ENCODE measurements at places on chromosomes 4 and X.

DNA sequence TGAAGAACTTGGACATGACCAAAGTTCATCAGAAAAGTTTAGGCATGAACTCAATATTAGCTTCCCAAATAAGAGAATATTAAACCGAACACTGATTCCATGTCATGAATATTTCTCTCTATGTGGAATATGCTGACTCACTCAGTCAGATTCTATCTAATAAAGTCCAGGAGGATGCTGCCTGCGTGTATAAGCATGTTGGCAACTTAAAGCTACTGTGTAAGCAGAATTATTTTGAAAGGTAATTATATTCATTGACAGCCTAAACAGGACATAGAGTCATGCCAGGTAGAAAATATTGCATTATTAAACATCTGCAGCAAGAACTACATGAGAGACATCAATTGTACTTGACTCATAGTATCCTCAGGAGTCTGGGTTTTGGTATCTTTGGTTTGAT, 367.9 kb upstream of the SPOCK3 start:
- DNase-seq = no peak

GRCh38 chrX:68669871-68670270, 22.4 kb downstream of the STARD8 start:
- no peak for DNase-seq

GRCh38 chr4:53459548-53459947, 82.1 kb downstream of the FIP1L1 start:
- DNase-seq = no peak

- no peak for DNase-seq
Observed at GRCh38 chrX:3550160-3550751, 163.2 kb downstream of the PRKX start.

DNA sequence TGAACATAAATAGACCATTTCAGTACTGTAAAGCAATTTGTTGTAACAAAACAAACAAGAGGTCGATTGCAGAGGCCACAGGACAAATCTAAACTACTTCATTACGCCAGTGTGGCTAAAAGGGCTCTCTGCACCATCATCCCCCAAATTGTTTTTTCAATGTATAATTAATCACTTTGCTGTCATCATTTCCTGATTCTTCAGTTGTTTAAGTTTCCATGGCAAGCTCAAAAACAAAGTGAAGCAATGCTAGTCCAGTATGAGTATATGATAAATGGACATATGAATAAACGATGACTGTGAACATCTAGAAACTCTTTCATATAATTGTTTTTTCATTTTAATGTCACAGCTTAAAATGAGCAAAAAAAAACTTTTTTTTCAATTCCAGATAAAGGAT, 235.4 kb upstream of the FGF13 start:
- DNase-seq = no peak

DNA sequence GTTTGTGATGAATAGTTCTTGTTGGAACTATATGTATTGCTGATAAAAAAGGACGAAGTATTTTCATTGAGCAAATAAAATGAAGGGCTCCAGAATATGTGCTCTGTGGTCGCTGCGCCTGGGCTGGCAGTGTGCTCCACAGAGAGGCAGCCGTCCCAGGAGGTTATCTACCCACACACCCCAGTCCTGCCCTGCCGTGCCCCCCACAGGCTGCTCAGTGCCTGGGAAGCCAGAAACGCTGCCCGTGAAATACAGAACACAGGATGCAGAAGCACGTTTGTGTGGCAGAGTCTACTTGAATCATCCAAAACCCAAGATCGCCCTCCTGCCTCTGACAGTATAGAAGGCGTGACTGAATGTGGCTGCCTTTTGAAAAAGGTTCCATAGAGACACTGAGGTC, 1.4 kb downstream of the CLDN22 start:
- DNase-seq = no peak

- peak; percentile 40 for DNase-seq
Observed at GRCh38 chr4:101169044-101170014, 178.0 kb downstream of the PPP3CA start.

- no peak for DNase-seq
Observed at GRCh38 chr4:48193096-48193836, 59.2 kb upstream of the TXK start.

GRCh38 chrX:16319929-16320328, 152.6 kb downstream of the MAGEB17 start:
- no peak for DNase-seq

- no peak for DNase-seq
Observed at GRCh38 chrX:82370978-82371646, 1137.0 kb upstream of the POU3F4 start.

- no peak for DNase-seq
Observed at GRCh38 chr4:55834086-55834795, 14.7 kb downstream of the EXOC1L start.

DNA sequence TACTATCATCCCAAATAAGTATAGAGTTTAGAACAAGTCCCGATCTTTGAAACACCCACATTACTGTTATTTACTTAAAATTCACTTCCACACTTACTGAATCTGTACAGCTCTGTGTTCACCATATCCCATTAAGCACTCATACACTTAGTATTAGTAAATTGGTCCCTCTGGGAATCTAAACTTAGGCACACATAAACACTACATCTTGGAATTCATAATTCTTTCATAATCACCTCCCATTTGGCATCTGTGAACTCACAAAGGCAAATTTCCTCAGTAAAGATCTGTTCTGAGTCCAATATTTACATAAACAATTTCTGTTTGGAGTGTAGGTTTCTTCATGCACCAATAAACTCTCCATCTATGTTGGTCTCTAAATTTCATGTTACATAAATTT, 52.6 kb upstream of the PPARGC1A start:
- DNase-seq = no peak

- DNase-seq = no peak
Observed at GRCh38 chr4:161850631-161851030, 313.2 kb downstream of the FSTL5 start.

GRCh38 chr4:148109216-148109615, 333.0 kb downstream of the NR3C2 start:
- no peak for DNase-seq

- DNase-seq = no peak
Observed at GRCh38 chr4:1196421-1197183, 24.2 kb upstream of the SPON2 start.

GRCh38 chr4:29295280-29295679, 1424.9 kb upstream of the PCDH7 start:
- DNase-seq = no peak

DNA sequence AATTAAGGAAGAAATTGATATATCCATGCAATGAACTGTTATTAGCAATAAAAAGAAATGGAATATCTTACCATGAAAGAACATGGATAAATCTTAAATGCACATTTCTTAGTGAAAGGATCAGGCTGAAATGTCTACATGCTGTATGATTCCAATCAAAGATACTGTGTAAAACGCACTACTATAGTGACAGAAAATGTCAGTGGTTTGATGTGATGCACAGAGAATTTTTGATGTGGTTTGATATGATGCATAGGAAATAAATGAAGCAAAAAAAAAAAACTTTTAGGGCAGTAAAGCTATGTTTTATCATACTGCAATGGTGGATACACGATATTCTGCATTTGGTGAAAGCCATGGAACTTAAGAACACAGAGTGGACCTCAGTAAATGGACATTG, 547.6 kb downstream of the GABRG1 start:
- no peak for DNase-seq

DNA sequence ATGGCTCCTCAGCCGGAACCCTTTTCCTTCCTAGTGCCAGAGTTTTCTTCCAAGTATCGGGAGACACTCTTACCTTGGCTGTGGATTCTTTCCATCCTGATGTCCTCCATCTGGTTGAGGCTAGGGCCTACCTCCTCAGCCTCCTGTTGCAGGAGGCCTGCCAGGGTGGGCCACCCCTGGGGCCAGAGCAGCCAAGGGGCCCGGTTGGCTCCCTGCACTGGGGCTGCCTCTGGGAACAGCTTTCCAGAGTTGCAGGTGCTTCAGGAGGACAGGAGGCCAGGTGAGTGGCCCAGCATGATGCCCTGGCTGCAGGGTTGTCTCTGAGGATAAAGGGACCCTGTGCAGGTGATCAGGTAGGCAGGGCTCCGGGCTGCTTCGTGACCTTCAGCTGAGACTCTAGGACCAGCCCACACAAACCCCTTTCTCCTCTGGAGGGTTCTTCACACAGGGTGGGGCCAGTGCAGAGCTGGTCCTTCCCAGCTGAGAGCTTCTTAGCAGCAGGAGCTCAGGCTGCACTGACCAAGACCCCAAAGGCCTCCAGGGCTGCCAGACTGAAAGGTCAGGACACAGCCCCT, 5.3 kb upstream of the GPR78 start:
- DNase-seq = no peak

DNA sequence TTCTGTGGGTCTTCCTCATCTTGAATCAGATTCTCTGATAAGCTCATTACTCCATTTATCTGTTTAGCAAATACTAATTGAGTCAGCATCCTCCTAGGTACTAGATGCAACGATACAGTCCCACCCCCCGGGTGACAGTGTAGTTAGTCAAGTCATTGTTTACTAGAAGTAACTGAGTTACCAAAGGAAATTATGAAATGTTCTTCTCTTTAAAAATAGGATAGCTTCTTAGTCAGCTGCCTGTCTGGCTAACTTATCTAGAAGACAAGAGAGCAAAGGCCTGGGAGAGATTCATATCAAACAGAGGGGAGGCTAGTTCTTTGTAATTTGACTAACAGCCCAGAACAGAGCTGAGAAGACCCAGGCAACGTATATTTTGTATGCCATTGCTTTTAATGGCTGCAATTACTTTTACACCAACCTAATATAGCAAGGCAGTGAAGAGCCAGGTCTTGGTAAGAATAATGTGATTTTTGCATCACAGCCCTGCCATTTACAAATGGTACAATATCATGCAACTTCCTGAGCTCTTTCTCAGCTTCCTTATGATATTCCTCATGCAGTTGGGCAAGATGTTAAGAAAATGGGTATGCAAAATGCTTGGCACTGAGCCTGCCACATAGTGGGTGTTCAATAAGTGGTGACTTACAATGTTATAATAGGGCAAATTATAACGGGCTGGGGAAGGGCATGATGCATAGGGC, 149.9 kb downstream of the CHIC2 start:
- no peak for DNase-seq

- DNase-seq = no peak
Observed at GRCh38 chr4:139207873-139208403, 30.9 kb upstream of the ELF2 start.

GRCh38 chr4:1239141-1239949, 9.6 kb downstream of the CTBP1 start:
- no peak for DNase-seq

- no peak for DNase-seq
Observed at GRCh38 chrX:103800318-103800717, 23.7 kb downstream of the PLP1 start.

- no peak for DNase-seq
Observed at GRCh38 chr4:156442912-156443311, 489.2 kb upstream of the CTSO start.

- DNase-seq = no peak
Observed at GRCh38 chrX:28610746-28611145, 23.5 kb downstream of the IL1RAPL1 start.

- no peak for DNase-seq
Observed at GRCh38 chrX:100994352-100995281, 25.1 kb downstream of the ARL13A start.

GRCh38 chr4:147831551-147832171, 99.8 kb downstream of the ARHGAP10 start:
- DNase-seq = no peak

DNA sequence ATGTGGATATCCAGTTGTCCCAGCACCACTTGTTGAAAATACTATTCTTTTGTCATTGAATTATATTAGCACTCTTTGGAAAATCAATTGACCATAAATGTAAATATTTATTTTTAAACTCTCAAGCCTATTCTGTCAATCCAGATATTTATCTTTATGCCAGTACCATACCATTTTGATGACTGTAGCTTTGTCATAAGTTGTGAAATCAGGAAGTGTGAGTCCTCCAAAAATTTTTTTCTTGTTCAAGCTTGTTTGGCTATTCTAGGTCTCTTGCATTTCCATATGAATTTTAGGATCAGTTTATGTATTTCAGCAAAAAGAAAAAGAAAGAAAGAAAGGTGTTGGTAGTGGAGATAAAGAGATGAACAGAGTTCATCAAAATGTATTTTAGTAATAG, 8.2 kb upstream of the SMPX start:
- DNase-seq = no peak
